ENCODE measurements at places on chromosomes 16 and 17.
A peak's percentile ranks its signal among the peaks of the same experiment; 100 is the strongest.

GRCh38 chr16:89482817-89483205, 7.5 kb downstream of the ANKRD11 start:
- no peak for DNase-seq

DNA sequence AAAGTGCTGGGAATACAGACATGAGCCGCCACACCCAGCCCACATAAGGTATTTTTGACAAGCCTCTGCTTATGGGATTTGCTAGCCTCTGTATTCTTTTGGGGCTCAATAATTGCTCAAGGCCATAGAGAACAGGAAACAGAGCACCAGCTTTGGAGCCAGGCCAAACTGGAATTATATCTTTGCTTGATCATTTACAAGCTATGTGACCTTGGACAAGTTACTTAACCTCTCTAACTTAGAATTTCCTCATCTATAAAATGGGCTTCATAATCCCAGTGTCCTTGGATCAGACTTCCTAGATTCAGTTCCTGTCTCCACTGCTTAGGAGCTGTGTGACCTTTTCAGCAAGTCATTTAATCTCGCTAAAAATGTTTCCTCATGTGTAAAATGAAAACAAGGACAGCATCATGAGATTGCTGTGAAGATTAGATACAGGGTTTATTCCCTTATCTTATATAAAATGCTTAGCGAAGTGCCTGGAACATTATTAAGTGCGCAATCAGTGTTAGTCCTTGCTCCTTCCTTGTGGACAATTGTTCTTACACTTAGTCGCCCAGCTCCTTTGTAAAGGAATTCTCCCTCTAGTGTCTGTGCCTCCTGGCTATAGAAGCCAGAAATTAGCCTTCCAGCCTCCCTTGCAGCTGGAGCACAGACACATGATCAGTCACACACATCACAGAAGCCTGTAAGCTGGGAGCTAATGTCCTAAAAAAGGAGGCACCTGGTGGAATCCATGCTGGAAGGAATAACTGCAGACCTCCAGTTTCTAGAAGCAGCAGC, 16.6 kb downstream of the KRT9 start:
- DNase-seq: no peak

- peak; percentile 83 for DNase-seq
Observed at GRCh38 chr16:66947302-66948065, 12.2 kb downstream of the CES2 start.

- DNase-seq: peak; percentile 54
Observed at GRCh38 chr17:77666881-77667395, 291.6 kb upstream of the TNRC6C start.

DNA sequence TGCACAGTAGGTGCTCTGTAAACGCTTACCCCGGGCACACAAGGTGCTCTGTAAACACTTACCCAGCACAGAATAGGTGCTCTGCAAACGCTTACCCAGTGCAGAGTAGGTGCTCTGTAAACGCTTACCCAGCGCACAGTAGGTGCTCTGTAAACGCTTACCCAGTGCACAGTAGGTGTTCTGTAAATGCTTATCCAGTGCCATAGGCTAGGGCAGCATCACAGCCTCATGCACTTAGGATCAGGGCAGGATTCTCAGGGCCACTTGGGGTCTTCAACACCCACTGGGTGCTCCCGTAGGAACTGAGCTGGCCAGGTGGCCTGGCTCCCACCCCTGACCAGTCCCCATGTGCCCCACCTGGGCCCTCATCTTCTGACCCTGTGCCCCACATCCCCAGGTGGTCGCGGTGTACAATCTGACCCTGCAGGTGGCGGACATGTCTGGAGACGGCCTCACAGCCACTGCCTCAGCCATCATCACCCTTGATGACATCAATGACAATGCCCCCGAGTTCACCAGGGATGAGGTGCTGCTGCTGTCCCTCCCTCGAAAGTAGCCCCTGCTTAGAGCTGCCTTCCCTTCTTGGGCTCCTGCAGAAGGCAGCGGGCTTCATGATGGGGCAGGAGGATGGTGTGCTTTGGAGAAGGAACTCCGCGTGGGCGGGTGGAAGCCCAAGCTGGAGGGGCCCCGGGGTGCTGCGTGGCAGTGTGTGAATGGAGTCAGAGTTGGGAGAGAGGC, 13.1 kb downstream of the SLC22A31 start:
- DNase-seq: peak; percentile 55

GRCh38 chr16:88772871-88773811, 11.9 kb downstream of the PIEZO1 start:
- no peak for DNase-seq

GRCh38 chr17:1202291-1202690, 22.5 kb upstream of the ABR start:
- no peak for DNase-seq

DNA sequence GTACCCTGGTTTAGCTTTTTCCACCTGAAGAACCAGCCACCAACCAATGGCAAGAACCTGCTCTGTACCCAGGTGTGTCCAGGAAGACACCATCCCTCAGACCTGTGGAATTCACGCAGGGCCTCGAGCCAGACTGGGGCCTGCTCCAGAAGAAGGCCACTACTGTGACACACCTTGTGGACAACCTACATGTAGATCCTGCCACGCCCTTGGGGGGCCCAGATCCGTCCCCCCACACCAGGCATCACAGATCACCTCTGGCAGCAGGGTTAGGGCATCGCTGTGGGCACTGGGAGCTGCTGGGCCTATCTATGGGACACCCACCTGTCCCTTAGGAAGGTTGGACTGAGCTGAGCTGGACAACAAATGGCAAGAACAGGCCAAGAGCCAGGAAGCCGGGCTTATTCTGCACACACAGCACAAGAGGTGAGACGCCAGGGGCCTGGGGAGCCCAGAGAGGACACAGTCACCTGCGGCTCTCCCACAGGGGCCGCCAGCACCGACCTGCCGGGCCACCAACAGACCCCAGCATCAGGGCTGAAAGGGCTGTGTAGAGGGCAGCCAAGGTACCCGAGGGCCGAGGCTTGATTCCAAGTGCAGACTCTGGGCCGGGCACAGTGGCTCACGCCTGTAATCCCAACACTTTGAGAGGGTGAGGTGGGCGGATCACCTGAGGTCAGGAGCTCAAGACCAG, 7.7 kb downstream of the FAAP100 start:
- no peak for DNase-seq

DNA sequence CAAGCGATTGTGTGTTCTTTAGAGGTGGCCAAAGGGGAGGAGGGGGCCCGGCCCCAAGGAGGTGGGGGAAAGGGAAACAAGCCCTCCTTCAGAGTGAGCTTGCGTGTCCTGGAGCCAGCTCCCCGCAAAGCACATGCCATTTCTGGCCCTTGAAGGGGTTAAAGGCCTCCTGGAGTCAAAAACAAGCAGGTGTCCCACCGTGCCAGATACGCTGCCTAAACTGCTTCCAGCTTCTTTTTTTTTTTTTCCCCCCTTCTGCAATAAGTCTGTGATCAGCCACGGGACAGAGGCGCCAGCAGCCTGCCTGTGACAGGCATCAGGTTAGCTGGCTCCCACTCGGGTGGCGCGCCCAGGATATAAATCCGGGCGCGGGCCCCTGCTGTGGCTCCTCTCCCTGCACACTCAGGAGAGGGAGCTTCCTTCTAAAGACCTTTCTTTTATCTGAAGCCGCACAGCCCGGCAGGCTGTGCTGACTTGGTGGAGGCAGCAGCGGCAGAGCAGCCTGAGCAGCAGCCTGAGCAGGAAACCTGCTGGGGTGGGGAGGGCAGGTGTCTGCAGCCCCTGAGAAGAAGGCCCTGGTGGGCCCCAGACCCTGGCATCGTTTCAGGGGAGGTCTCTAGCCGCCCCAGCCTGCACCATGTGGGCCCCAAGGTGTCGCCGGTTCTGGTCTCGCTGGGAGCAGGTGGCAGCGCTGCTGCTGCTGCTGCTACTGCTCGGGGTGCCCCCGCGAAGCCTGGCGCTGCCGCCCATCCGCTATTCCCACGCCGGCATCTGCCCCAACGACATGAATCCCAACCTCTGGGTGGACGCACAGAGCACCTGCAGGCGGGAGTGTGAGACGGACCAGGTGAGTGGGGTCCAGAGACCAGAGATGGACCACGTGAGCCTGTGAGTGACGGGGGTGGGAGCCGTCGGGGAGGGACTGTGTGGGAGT, at the start of gene WFIKKN2:
Gene WFIKKN2 (plus strand): TSS at position 286 of the 934 bp plus-strand sequence. CDS start 352 bp downstream, at position 638.
- DNase-seq: no peak

- DNase-seq: no peak
Observed at GRCh38 chr16:74874912-74875546, 100.4 kb upstream of the FA2H start.

All from naive thymus-derived CD8-positive, alpha-beta T cell (primary cell).